ENCODE measurements at places on chromosomes 2 and 18. TPM values are rescaled to one million over a fixed set of nuclear protein-coding genes. Genes with fewer than 3 reads are reported as not detected.

GALNT3 gene
- 18.0 TPM for polyA plus RNA-seq

- DNase-seq = no peak
Measured at GRCh38 chr2:144479138-144479537, 40.8 kb downstream of the ZEB2 start.

DNA sequence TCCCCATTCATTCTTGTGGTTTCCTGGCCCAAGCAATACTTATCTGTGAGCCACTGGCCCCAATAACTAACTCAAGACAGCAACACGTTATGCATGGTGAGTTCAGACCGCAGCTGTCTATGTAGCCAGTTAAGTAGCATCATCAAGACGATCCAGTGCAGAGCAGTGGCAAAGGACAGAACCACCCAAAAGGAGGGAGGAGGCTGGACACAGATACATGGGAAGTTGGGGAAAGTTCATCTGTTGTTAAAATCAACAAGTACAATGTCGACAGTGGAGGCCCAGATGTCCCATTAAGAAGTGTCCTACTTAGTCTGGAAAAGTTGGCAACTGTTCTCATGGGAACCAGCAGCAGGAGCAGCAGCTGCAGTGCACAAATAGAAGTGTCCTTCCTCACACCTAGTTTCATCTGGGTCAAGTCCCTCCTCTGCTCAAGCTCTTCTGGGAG lies 106.9 kb upstream of the THOC1 start:
- no peak for DNase-seq

DNA sequence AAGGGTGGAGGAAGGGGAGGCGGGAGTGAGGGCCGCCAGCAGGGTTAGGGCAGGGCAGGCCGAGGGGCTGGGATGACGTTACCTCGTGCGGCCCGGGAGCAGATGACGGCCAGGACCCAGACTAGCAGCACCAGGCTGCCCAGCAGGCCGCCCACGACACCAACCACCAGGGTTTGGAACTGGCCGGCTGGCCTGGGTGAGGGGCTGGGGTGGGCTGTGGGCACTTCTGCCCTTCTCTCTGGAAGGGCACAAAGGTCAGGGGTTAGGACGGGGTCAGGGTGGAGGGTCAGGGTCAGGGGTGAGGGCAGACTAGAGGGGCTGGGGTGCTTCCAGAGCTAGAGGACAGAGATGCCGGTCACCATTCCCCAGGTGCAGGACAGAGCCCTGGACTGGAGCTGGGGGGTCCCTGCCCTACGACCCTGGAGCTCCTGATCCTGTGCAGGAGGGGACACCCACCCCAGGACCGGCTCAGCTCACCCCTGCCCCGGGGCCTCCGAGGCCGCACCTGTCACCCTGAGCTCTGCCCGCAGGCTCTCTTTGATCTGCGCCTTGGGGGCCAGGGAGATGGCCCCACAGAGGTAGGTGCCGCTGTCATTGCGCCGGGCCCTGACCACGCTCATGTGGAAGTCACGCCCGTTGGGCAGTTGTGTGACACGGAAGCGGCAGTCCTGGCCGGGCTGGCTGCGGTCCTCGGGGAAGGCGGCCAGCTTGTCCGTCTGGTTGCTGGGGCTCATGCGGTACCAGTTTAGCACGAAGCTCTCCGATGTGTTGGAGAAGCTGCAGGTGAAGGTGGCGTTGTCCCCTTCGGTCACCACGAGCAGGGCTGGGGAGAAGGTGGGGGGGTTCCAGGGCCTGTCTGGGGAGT lies 6.3 kb downstream of the PDCD1 start:
- DNase-seq = no peak

CXCR4 gene
- 15.3 TPM for polyA plus RNA-seq
